Myocyte (in vitro differentiated cells): ENCODE measurements at places on chromosomes 11 and 22.

- no peak for DNase-seq
Measured at GRCh38 chr22:30283342-30283741, 6.0 kb downstream of the CASTOR1 start.

DNA sequence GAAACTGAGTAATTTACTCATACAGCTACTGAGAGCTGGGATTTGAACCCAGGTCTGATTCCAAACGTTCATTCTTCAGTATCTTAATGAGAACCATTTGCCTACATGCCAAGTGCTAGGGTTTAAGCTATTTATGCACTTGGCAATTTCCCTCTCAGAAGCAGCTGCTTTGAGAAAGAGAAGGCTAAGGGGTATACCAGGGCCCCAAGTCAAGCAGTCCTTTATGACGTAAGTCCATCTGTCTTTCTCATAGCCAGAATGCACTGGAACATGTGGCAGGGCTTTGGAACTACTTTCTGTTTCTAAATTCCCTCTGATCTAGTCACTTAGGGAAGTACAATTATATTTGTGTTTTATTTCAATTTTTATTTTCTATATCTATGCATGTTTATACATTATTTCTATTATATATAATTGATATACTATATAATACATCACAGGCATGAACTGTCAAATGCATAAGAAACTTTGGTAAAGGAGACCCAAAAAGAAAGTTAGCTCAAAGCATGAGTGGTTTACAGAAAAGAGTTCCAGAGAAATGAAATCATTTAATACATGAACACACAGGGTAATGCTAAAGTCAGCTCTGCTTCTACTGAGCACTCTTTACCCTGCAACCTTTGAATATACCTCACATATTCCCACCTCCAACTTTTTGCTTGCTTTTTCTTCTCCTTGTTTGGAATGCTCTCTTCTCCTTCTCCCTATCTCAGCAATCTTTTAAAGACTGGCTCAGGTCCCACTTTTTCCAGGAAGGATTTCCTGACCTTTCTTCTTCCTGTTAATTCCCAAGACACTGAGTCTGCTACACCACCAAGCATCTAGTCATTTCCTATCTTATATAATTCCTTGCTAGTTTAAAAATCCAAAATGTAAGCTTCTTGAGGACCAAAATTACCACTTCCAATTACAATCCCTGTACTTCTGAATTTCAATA, 80.5 kb upstream of the GDPD4 start:
- DNase-seq, result peak; percentile 93

- DNase-seq, result no peak
Measured at GRCh38 chr11:123841174-123841573, 35.0 kb upstream of the OR6M1 start.

DNA sequence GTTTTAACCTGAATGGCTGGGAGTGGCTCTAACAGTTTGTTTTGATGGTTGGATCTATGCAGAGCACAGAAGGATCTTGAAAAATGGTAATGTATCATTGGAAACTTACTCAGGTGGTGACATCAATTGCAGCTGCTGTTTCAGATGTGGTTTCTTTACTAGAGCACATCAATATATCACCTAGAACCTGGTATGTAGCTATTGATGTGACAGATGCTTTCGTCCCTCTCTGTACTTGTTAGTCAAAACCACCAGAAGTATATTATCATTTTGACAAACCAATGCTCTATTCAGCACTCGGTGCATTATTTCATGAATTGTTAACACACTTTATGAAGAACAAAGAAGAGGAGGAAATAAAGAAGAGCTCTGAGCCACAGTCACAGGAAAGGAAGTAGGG, 26.6 kb upstream of the SCN3B start:
- DNase-seq, result no peak

GRCh38 chr11:32432565-32432964, 2.8 kb downstream of the WT1 start:
- DNase-seq, result no peak

DNA sequence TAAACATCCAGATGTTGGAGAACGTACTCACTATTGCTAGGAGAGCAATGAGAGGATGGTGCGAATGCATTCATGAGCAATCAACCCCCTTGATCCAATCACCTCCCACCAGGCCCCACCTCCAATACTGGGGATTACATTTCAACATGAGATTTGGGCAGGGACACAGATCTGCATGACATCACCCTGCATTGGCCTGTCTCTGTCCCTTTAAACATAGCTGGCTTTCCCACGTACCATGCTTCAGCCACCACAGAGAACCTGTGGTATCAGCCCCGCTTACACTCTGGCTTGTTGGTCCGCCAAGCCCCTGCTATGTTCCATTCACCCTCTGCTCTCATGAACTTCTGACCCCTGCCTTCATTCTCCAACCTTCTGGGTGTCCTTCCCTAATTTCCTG, 157.5 kb upstream of the E2F8 start:
- DNase-seq, result peak; percentile 16

DNA sequence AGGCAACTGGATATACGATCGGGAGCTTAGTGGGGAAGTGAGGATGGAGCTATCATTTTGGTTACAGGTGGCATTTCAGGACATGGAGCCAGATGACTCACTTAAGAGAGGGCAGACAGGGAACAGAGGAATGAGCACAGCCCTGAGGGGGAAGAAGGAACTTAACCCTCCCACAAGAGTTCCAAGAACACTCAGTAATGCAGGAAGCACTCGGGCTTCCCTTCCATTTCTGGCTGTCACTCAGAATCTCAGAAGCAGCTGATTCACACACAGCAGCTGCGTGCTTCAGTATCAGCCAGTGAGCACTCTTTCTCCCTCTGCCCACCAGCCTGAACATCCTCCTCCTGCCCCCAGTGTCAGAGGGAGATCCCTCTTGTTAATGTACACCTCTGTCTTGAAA, 34.8 kb downstream of the EFCAB6 start:
- DNase-seq, result peak; percentile 94

GRCh38 chr11:100948936-100949335, 180.7 kb downstream of the PGR start:
- DNase-seq, result no peak
